ENCODE measurements at places on chromosomes 3 and 15.

- no peak for DNase-seq
Measured at GRCh38 chr15:60713119-60714084, 234.5 kb upstream of the ICE2 start.

DNA sequence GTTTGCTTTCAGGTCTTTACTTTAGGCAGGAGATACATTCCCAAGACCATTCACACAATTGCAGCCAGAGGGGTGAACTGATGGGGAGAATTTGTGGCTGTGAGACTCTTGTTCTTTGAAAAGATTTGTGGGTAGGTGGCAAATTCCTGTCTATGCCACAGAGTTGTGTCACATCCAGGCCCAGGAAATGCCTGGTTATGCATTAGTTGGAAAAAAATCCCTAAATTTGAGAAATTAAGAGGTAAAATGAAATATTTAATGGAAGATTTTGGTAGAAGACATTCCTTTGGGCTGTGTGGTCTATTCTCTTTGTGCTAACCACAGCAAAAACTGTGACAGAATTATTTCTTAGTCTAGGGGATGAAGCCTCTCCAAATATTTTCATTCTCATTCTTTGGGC is 28.8 kb downstream of the SAMMSON start:
- DNase-seq, result no peak

DNA sequence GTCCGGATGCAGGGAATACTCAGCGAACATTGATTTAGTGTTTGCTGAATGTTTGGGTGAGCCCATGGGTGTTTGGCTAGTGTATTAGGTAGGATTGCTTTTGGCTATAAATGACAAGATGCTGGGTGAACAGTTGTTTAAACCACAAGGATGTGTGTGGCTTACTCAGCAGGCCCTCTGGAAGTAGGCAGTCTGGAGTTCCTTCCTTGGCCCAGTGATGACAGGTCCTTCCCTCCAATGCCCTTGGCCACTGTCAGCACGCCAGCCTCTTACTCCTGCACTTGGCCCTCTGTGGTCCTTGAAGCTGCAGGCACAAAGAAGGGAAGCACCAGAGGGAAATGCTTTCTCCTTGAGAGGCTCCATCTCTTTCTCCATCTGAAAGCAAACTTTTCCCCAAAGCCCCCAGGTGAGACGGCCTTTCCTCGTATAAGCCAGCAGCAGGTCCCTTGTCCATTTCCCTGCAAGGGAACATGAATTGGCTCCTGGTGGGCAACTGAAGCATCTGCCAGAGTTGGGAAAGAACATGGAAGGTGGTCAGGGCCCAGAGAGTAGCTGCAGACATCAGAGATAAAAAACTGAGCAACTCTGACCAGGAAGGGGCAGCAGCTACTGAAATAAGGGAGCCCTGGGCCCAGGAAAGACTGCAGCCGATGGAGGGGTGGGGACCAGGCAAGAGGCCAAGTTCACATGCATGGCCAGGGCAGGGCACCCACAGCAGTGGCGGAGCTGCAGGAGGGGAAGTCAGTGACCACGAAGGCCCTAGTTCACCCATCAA is 105.0 kb downstream of the TPRA1 start:
- no peak for DNase-seq

GRCh38 chr15:82133251-82133650 is 87.4 kb upstream of the MEX3B start:
- no peak for DNase-seq

GRCh38 chr15:98686983-98687382 is 38.6 kb downstream of the IGF1R start:
- DNase-seq, result no peak

DNA sequence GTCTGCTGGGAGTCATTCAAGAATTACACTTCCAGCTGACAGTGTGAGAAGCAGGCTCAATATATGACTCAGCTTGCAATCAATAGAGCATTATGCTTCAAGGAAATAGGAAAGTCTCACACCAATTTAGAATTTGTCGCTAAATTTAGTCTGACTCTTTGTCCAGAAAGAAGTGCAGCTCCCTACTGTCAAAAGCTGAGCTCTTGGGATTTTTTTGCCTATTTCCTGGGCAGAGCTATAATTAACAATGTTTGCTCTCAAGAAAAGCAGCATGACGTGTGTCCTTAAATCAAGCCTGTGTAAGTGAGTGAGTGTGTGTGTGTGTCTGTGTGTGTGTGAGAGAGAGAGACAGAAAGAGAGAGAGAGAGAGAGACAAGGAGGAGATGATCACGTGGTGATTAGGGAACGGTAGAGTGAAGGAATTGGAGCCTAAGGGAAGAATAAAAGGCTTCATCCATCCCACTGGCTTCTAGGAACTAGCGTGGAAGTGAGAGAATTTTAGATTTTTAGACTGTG is 16.4 kb upstream of the SLC35G2 start:
- peak; percentile 46 for DNase-seq

DNA sequence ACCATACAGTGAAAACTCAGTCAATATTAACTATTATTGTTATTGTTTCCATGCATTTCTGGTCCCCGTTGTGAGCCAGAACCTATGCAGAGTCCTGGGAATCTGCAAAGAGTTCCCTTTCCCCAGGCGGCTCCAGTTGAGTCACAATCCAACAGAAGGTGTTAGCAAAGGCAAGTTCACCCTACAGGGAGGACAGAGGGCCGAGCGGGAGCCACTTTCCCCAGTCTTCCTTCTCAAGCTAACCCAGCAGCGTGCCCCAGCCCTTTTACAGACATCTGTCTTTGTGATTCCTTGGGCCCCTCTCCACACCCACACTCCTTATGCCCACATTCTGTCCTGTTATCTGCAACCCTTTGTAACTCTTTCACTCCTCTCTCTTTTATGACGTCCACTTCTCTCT is 13.1 kb upstream of the LTF start:
- DNase-seq, result peak; percentile 10

DNA sequence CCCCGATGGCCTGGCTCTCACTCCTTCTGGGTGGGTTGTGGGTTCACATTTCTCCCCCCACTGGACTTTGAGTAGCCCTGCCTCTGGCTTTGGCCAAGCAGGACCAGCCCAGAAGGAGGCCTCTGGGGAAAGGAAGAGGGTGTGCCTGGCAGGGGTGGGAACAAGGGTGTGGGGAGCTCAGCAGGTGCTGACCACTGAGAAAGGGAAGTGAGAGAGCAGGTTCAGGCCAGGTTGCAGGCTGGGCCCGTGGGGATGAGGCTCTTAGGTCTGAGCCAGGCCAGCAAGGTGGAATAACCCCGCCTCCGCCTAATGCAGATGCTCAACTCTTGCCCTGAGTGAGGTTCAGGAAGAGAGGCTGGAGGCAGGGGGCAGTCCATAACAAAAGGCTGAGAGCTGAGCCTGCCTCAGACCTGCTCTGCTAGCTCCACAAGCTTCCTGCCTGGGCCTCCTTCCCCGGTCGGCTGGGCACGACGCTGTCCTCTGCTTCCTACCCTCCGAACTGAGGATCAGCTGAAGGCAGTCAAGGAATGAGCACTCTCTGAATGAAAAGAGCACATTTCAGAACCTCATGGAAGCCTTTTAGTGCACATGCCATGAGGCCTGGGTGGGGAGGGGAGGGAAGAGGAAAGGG is 82.7 kb downstream of the TLE3 start:
- no peak for DNase-seq

- no peak for DNase-seq
Measured at GRCh38 chr15:79168922-79169456, 78.4 kb upstream of the RASGRF1 start.

DNA sequence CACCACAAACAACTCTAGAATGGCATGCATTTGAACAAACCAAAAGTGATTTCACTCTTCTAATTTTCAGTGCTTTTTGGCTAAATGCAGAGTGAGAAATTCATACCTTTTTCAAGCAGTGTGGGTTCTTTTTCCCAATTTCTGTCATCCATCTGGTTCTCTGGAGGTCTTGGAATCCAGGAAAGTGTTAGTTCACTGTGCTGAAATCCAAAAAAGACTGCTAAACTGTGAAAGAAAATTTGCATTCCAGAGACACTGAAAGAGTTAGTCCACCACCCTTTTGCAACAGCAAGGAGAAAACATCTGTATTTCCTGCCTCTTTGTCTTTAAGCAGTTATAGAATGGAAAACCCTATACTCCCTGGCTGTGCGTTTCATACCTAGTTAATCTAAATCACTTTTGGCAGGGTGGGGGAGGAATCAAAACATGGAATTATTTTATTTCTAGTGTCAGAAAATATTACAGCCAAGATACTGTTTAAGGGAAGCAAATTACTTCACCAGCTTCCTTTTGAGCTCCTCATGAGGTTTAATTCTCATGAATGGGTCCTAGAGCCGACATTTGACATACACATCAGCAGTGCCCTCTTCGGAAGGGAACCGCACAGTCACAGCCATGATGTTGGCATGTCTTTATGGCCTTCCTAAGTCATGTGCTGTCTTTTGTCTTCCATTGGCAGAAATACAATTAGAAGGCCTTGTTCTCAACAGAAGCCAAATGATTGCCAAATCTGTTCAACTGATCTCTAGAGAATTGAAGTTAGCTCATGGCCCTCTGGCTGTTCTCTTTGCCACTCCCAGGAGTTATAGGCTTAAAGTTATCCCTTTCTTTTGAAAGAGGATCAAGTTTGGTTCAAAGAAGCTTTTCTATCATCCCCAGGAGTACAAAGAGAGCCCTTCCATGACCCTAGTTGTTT is 317.7 kb upstream of the TPRG1 start:
- no peak for DNase-seq

- no peak for DNase-seq
Measured at GRCh38 chr3:140521751-140522445, 156.0 kb upstream of the TRIM42 start.

GRCh38 chr3:172040981-172041963 is 1.9 kb downstream of the FNDC3B start:
- peak; percentile 63 for DNase-seq

- no peak for DNase-seq
Measured at GRCh38 chr15:38558372-38559059, 6.1 kb downstream of the RASGRP1 start.

- DNase-seq, result no peak
Measured at GRCh38 chr3:40930756-40931155, 268.5 kb upstream of the CTNNB1 start.

GRCh38 chr3:119230071-119230470 is 10.6 kb downstream of the B4GALT4 start:
- DNase-seq, result no peak

GRCh38 chr3:25150199-25150598 is 277.9 kb upstream of the RARB start:
- DNase-seq, result no peak

- DNase-seq, result no peak
Measured at GRCh38 chr3:13587442-13587841, 38.5 kb downstream of the FBLN2 start.

- no peak for DNase-seq
Measured at GRCh38 chr15:74826364-74826819, at the start of gene CPLX3. Gene CPLX3 (plus strand): TSS chr15:74826627. CDS start chr15:74826704, 77 bp downstream.

DNA sequence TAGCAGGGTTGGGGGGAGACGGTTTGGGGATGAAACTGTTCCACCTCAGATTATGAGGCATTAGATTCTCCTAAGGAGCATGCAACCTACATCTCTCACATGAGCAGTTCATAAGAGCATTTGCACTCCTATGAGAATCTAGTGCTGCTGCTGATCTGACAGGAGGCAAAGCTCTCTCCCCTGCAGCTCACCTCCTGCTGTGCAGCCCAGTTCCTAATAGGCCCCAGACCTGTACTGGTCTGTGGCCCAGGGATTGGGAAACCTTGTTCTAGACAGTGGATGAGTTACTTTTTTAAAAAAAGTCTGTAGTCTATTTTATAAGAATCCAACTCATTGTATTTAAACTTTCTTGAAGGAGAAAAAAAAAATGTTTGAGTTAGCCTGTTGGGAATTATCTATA is 100.0 kb downstream of the HHLA2 start:
- DNase-seq, result no peak

DNA sequence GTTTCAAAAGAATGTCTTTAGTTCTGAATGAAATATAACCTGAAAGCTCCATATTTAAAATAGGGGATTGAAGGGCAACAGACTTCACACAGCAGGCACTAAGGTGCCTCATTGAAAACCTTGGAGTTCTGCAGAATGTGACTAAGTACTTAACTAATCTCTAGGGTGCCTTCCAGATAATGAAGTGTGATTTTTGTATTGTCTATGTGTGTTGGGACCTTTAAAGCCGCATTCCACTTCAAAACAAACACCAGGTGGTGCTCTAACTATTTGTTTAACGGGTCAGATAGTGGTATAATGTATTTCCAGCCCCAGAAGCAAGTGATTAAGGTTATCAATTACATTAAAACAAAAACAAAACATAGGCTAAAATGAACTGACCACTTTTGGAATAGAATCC is 28.0 kb downstream of the TFG start:
- no peak for DNase-seq

DNA sequence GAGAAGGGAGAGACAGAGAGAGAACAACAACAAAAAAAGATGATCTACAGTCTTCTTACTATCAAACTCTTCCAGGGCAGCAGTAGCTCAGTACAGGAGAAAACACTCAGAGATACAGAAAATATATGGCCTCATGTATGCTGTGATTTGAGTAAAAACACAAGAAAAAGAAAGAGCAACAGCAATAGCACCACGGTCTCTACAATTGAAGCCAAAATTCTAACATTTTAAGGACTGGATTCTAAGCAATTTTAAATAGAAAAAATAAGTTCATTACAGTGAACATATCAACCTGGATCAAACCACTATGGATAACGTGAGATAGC is 43.5 kb upstream of the ALCAM start:
- DNase-seq, result no peak

DNA sequence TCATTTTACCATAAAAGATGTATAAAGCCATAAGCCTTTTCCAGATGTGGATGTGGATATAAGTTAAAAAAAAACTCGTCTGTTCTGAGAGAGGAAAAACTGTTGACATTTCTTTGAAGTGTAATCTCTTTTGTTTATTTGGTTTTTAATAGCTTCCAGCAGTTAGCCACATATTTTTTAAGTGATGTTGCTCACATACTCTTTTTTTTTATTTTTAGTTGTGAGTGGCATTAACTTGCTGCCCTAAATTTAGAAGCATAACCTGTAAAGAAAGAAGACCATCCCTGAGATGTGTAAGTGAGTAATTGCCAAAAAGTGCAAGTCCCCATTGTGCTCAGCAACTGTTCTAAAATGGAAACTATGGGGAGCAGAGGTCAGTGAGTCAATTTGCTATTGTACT is 415.9 kb upstream of the MDFIC2 start:
- DNase-seq, result no peak

GRCh38 chr3:128503164-128503651 is 10.2 kb upstream of the GATA2 start:
- DNase-seq, result no peak

GRCh38 chr3:50203113-50203808 is 1.8 kb upstream of the SLC38A3 start:
- peak; percentile 43 for DNase-seq

- DNase-seq, result no peak
Measured at GRCh38 chr3:110494093-110494490, 577.5 kb upstream of the NECTIN3 start.
